Activated CD4-positive, alpha-beta T cell treated with anti-CD3 and anti-CD28 coated beads, Interleukin-2, amount 50 U/mL, for 48 hours (primary cell): ENCODE measurements at places on chromosomes 11 and 22.

GRCh38 chr22:30685178-30685577, 9.5 kb upstream of the OSBP2 start:
- no peak for DNase-seq

- no peak for DNase-seq
These were observed 15.0 kb downstream of the SUN2 start for GRCh38 chr22:38740754-38741153.

DNA sequence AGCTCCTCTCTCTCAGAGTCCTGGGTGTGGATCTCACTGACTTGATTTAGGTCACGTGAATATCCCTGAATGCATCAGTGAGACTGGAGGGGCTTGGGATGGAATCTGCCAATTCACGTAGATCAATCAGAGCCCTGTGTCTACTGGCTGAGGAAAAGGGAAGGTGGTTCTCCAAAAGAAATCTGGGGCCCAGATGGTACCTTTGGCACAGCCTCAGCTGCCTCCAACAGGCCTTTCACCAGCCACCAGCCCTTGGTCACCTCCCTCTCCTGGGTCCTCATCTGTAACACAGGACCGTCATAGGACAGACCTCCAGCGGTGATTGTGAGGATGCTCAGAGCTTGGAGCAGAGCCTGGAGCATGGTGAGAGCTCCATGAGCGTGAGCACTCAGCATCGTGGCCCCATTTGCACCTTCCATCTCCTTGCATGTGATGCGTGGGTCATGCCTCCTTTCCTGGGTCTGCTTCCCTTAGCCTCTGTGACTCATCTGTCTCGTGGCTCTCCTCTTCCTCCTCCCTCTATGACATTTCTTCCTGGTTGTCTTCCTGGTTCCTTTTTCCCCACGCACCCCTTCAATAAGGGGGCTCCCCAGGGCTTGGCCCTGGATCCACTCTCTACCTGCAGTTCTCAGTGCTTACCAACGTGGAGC, 7.5 kb upstream of the MIEF1 start:
- no peak for DNase-seq

DNA sequence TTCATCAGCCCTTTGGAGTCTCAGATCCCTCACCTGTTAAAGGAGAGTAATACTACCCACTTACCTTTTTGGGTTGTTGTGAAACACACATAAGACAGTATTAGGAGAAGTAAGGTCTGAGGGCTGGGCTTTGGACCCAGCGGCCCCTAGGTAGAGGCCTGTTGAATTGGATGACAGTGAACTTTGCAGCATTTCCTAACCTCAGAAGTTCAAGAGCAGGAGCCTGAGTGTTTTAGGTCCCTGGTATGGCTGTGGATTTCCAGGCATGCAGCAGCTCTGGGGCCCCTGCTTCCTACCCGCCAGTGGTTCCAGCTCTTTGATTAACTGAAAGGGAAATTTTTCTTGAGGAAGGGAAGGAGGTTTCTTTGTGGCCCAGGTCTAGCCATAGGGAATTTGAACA, 58.9 kb downstream of the TEAD1 start:
- DNase-seq: no peak

GRCh38 chr11:11628651-11629050, 6.8 kb upstream of the GALNT18 start:
- no peak for DNase-seq

DNA sequence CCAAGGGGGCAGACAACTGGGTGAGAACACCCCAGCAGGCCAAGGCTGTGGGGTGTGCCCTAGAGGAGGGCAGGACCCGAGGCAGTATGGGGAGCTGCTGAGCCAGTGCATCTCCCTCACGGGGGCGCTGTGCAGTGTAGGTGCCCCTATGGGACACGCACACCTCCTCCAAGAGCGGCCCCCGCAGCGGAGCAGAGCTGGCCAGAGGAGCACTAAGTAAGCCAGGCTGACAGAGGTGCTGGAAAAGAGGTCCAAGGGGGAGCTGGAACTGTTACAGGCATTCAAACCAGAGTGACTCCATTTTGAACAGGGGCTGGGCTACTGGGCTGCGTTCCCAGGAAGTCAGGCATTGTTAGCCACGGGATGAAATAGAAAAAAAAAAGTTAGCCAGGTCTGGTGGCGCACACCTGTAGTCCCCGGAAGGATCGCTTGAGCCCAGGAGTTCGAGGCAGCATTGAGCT, 41.8 kb downstream of the TST start:
- DNase-seq: peak; percentile 84

DNA sequence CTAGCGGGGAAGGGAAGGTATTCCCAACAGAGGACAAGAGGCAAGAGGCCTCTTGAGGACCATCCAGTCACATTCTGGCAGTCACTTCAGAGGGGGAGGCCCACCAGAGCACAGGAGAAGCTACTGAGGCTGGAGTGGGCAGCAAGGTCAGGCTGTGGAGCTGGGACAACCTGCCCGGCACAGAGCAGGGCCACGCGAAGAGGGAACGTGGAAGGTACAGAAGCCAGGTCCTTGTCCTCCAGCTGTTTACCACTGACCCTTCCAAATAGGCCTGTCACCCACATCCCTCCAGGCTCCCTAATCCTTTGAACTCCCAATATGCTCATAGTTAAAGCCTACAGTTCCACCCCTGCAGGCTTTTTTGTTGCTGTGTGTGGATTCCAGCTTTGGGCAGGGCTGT, 76.9 kb downstream of the IGLL1 start:
- DNase-seq: no peak
